Muscle of leg (tissue), 16 donors: ENCODE measurements at places on chromosomes 6 and 20. TPM values are rescaled to one million over a fixed set of nuclear protein-coding genes. Genes with fewer than 3 reads are reported as not detected.

GRCh38 chr6:30769853-30770524, 25.6 kb upstream of the IER3 start:
- no peaks in the 10 kb centered on the region for H3K27me3 ChIP-seq
- peaks cover 15% of the 10 kb centered on the region for H3K4me1 ChIP-seq
- H3K36me3 ChIP-seq, result no peaks in the 10 kb centered on the region
- H3K27ac ChIP-seq, result no peak overlapping the region
- no peak overlapping the region for H3K4me3 ChIP-seq
- DNase-seq, result no peak

GRCh38 chr20:63636752-63637628, 10.1 kb upstream of the GMEB2 start:
- H3K4me3 ChIP-seq, result no peak overlapping the region
- peak overlapping the region; percentile 7 for H3K27ac ChIP-seq
- H3K4me1 ChIP-seq, result peaks cover 12% of the 10 kb centered on the region

STMND1 gene
- not detected for total RNA-seq

GRCh38 chr6:139344186-139344963, 30.1 kb downstream of the CITED2 start:
- H3K27ac ChIP-seq, result no peak overlapping the region
- H3K36me3 ChIP-seq, result no peaks in the 10 kb centered on the region
- no peak overlapping the region for H3K4me3 ChIP-seq
- H3K4me1 ChIP-seq, result peaks cover 9% of the 10 kb centered on the region
- DNase-seq, result no peak

BNIP5 gene
- total RNA-seq, result 0.04 TPM
